ENCODE measurements at places on chromosomes 6 and 20.

GRCh38 chr6:147587907-147588306 is 79.4 kb downstream of the SAMD5 start:
- no peak for DNase-seq

- DNase-seq, result no peak
These were observed 576 bp downstream of the MAPK13 start for GRCh38 chr6:36130667-36131510.

DNA sequence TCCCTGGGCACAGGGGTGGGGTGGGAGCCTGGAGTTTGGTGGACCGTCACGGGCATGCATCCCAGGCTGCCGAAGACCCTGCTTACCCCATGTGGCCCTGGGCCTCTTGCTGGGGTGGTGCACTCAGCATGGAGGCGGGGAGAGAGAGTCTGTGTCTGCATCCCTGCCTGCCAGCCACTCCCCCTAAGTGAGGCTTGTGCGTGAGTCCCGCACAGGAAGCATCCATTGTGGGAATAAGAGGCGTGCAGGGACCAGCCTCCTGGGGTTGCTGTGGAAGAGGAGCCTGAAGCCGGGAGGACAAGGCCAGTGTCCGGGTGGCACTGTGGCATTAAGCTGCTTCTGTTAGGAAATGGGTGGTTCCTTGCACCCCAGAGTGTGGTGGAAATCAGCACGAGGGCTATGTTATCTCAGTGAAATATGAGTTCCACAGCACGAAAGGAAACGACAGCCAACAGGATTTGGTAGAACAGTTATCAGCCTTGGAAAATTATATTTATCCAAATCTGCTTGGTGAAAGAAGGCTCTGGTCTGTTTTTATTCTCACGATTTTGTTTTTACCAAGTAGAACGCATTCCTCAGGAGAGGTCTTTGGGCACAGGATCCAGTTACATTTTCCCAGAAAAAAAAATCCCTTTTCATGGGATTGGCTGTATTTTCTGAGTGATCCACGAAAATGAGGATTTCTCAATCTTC is 35.7 kb downstream of the CDH4 start:
- no peak for DNase-seq

- no peak for DNase-seq
These were observed 178.7 kb downstream of the TAF4 start for GRCh38 chr20:61886721-61887595.

- DNase-seq, result no peak
These were observed 6.5 kb upstream of the RANBP9 start for GRCh38 chr6:13718123-13718458.
